Activated naive CD4-positive, alpha-beta T cell treated with Interleukin-2 at 50 U/mL for 16 hours (primary cell): ENCODE measurements at places on chromosomes 5 and 9.

DNA sequence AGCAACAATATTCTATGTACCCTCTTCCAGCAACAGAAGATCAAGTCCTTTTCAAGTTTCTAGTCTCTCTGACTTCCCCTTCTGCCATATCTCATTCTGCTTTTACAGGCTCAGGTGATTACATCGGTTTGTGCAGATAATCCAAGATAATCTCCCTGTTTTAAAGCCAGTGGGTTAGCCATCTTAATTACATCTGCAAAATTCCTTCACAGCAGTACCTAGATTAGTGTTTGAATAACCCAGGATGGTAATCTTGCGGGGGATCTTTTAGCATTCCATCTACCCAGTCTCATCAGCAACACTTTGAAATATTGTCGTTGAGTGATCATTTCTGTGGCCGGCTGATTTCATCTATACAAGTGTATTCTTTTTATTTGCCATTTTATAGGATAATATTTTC is 130.2 kb downstream of the GHR start:
- DNase-seq: no peak

DNA sequence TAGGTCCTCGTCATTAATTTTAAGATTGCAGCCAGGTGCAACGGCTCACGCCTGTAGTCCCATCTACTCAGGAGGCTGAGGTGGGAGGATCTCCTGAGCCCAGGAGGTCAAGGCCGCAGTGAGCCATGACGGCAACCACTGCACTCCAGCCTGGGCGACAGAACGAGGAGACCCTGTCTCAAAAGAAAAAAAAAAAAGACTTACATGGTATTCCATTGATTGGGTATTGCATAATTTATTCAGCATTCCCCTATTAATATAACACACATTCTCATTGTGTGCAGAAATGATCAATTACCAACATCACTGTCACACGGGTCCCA is 62.9 kb downstream of the DUSP1 start:
- DNase-seq: no peak

DNA sequence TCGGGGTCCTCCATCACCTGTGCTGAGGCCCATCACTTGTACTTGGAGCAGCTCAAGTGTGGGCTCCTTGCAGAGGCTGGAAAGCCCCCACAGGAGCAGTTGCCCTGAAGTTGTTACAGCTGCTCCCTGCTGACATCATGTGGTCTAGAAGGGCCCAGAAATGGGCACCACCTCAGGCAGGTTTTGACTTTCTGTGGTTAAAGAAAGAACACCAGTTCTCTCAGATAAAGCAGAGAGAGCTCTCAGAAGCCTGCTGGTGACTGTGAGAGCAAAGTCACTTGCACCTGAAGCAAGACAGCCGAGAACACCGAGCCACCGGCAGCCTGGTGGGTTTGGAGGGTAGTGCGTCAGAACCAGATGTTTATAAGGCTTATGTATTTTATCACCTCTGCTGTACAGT is 70.4 kb downstream of the MVB12B start:
- DNase-seq: peak; percentile 65

DNA sequence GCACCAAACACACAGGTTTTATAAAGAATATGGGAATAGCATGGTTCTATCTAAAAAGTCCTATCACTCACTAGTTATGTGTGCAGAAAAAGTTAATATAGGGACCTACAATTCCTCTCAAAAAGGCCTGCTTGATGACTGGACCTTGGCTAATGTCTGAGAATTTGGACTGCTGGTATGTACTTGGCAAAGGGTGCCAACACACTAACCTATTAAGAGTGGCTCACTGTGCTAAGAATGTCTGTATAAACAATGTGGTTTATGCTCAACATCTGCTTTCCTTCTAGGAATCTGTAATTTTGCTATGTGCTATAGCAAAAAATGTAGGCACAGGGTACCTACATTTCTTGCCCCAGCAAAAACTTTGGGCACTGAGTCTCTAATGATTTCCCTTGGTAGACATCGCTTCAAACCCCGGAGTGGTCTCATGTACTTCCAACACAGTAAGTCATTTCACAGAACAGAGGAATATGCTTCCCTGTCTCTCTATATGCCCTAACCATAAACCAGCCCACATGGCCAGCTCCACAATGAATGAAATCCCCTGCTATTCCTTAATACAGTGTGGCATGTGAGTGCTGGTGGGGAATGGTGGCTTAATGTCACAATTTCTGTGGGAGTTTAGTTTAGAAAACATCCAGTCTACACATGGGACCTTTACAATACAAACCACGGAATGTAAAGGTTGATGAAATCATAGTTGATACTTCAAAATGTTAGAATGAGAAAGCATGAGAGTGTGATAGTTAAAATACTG is 101.7 kb downstream of the UBAP2 start:
- no peak for DNase-seq

DNA sequence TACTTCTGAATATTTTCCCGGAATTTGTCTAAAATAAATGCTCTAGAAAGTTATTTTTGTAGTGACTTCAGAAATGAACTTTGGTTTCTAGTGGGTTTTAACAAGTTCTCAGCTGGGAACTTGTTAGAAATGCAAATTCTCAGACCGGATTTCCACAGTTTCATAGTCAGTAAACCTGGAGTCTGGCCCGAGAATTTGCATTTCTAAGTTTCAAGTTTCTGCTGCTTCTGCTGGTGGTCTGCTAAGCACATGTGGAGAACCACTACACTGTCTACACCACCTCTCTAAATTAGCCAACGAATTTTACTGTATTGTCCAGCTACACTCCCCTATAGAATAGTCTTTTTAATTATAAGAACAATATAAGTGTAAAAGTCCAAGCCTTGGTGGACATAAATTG is 208.0 kb downstream of the CHSY3 start:
- DNase-seq: no peak

DNA sequence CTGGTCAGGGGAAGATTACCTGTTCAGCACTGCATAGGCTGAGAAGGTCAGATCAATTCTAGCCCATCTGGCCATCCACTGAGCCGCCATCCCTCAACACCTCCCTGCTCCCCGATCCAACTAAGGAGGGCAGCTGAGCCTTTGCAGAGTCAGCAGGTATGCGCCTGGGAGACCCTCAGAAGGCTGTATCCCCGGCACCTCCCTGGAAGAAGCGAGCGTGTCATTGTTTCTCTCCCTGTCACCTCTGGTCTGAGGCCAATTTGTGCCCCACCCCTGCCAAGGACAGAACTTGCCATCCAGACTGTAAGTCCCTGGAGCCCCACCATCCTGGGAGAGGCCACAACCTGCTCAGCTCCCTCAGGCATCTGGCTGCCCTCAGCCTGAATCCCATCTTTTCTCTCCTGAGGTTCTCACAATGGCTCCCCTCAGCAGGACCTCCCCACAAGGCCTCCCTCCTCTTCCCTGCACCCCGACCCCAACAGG is 2.6 kb downstream of the CLTB start:
- no peak for DNase-seq

DNA sequence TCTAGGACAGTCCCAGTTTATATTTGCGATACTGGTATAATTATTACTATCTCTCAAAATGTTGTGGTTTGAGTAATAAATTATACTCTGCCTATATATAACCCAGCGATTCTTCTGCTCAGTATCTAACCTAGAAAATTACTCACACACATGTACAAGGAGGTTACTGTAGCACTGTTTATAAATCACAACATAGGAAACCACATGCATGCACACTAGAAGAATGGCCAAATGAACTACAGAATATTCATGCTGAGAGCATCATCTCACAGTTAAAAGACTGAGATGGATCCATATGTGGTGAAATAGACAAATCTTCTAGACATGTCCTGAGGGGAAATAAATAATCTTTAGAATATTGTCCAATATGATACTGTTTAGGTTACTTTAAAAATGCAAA is 62.1 kb downstream of the INSYN2B start:
- no peak for DNase-seq

GRCh38 chr9:128898845-128899565 is 17.1 kb downstream of the LRRC8A start:
- DNase-seq: no peak

- no peak for DNase-seq
Measured at GRCh38 chr5:76535577-76535976, 87.6 kb downstream of the F2RL2 start.

DNA sequence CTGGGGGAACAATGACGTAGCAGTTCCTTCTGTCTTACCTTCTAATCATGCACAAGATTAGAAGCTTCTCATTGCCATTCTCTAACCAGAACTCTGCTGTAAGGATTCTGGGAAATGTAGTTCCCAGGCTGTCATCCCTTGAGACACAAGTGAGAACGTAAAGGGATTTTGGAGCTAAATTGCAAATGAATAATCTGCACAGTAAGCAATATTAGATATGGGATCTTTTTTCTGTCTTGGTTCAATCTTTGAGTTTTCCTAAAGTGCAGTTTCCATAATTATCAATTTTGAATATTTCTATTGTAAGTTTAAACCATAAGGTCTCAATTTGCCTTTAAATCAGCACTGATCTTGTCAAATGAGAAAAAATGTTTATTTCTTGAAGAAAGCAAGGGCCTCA is 189.7 kb upstream of the PLPPR1 start:
- no peak for DNase-seq

- DNase-seq: no peak
Measured at GRCh38 chr9:36050476-36050875, 13.8 kb downstream of the RECK start.

DNA sequence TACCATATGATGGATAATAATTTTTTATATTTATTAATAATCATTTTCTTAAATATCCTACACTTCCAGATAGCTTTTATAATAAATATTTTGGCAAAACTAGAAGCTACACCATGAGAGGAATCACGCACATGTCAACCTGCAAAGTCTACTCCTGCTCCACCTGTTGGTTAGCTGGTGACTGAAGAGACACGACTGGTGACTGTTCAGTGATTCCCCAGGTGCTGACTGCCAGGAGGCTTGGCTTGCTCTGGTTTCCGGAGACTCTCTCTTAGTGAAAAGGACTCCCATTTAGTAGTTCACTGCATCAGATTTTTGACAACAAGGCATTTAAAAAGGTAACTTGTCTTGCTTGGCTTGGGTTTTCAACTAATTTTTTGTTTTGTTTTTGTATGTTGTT is 20.9 kb downstream of the GZMA start:
- no peak for DNase-seq

GRCh38 chr9:130639124-130639765 is 25.1 kb upstream of the PRDM12 start:
- DNase-seq: no peak

DNA sequence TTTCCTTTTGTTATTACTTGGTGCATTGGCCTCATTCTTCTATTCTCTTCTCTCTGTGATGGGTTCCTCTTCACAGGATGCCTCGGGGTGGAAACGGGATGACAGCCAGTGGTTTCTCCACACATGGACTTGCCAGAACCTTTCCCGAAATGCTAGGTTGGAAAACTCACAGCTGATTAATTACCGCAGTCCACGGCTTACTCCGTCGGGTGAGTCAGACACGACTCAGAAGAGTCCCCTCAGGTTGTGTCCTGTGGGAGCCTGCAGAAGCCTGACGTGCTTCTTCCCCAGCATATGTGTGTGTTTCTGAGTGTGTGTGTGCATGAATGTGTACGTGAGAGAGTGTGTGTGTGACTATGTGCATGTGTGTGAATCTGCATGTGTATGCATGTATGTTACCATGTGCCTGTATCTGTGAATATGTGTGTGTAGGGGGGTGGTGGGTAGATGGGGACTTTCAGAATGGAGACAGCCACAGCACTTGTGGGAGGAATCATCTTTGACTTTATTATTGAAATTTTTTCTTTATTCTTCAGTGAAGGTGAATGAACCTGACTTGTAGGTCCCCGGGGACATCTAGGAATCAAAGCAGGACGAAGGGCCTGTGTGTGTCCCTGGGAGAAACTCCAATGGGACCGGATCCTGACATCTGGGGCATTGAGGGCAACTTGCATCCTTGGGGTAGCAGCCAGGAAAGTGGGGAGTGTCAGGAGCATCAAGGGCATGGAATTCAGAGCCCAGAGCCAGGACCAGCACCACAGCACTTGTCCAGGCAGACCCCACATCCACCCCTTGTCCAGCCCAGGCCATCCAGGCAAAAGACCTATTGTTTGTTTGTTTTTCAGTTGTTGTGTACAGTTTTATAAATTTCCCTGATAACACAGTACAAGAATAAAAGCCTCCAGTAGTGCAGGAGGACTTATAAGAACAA is 21.9 kb upstream of the MED10 start:
- DNase-seq: no peak

- DNase-seq: no peak
Measured at GRCh38 chr5:138778234-138778633, 25.0 kb downstream of the CTNNA1 start.

DNA sequence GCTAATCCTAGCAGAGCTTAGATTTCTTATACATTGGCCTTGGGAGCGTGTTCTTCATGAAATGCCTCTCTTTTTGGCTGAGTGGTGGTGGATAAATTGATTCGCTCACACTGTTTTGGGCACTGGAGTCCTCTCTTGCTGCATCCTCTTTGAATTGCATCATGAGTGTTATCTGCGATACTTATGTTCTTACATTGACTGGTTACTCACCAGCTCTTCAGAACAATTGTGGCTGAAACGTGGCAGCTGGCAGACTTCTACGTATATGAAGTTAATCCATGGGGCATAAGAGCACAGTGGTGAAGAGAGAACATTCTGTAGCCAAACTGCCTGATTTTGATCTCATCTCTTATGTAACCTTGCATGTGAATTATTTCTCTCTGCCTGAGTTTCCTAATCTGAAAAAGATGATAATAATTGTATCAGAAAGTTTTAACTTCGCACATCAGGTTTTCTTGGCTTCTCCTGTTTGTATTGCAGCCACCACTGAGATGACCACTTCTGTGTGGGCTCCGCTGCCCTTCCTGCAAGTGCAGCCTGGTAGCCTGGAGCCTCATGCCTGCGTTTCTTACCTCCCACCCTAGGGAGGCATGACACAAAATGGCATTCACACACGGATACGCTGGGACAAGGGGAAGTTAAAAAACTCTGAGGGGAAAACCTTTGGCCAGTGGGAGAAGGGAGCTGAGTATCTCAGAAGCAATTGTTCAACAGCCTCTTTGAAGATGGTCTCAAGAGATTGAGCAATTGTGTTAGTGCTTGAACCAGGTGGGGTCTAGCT is 295.2 kb downstream of the ARHGAP26 start:
- no peak for DNase-seq

DNA sequence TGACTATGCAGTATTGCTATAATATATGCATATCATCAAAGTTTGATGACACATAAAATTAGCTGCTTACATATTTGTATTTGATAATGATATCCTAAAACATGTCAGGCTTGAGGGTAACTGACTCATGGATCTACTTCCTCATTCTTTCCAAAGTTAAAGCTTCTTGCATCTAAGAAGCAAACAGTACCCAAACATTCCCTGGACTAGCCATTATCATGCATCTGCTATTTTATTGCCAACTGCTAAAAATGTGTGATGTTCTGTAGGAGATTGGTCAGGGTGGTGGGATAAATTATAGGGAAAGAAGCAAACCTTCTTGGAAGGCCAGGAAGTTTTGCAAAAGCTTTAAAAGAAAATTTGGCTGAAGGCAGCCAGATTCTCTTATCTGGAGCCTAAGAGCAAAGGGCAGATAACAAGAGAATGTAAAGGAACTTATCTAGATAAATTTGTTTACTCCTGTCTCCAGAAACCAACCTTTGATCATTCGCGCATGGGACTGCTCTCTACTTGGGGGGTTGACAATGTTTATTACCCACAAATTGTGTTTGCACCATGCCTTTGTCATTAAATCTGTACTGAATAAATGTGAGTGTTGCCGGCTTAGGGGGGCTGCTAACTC is 604.1 kb upstream of the TLE4 start:
- no peak for DNase-seq

- no peak for DNase-seq
Measured at GRCh38 chr5:140051950-140052349, 8.9 kb upstream of the NRG2 start.
